ENCODE measurements at places on chromosomes 1 and 21.

DNA sequence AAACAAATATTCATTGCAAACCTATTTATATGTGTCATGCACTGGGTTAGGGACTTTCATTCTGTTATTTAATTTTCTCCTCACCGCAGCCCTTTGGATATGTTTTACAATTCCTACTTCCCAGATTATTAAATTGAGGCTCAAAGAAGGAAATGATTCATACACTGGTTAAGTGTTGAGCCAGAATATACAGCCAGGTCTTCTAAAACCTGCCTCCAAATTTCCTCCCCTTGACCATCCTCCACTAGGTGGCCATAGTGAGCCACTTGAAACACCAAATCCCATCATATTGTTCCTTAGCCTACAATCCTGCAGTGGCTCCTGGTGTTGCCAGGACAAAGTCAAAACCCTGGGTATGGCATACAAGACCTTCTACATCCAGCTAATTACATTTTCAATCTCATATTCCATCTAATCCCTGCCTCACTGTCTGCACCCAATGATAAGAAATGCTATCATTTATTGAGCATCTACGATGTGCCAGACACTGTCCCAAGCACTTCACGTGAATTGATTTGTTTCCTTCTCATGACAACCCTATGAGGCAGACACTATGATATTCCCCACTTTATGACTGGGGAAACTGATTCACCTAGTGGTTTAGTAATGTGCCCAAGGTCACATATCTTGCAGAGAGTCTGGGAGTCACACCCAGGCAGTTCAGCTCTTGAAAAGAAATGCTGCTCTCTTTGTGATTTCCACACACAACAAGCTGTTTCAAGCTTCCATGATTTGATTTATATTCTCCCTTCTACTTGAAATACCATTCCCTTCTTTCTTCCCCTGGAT, 23.6 kb upstream of the KIRREL1 start:
- DNase-seq, result peak; percentile 76

DNA sequence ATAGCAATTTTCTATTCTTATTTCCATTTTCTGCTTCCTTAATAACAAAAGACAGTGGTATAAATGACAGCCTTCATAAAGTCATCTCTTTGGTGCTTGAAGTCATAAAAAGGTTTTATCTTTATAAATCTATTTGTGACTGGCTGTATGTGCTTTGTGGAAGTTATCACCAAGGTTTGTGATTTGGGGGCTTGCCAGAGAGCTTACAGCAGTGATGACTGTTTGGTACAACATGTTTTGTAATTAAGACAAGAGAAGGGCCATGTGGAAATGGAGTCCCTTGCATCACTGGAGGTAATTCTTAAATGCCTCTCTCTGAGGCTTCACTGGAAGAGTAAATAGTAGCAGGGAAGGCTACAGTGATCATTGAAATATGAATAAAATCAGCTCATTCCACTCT, 2.7 kb downstream of the SLC35F3 start:
- DNase-seq, result no peak

- no peak for DNase-seq
Observed at GRCh38 chr1:172269084-172269483, 151.4 kb upstream of the C1orf105 start.

- DNase-seq, result no peak
Observed at GRCh38 chr21:45300786-45301520, 13.3 kb upstream of the POFUT2 start.

GRCh38 chr1:21861602-21862429, 49.8 kb downstream of the LDLRAD2 start:
- peak; percentile 85 for DNase-seq

DNA sequence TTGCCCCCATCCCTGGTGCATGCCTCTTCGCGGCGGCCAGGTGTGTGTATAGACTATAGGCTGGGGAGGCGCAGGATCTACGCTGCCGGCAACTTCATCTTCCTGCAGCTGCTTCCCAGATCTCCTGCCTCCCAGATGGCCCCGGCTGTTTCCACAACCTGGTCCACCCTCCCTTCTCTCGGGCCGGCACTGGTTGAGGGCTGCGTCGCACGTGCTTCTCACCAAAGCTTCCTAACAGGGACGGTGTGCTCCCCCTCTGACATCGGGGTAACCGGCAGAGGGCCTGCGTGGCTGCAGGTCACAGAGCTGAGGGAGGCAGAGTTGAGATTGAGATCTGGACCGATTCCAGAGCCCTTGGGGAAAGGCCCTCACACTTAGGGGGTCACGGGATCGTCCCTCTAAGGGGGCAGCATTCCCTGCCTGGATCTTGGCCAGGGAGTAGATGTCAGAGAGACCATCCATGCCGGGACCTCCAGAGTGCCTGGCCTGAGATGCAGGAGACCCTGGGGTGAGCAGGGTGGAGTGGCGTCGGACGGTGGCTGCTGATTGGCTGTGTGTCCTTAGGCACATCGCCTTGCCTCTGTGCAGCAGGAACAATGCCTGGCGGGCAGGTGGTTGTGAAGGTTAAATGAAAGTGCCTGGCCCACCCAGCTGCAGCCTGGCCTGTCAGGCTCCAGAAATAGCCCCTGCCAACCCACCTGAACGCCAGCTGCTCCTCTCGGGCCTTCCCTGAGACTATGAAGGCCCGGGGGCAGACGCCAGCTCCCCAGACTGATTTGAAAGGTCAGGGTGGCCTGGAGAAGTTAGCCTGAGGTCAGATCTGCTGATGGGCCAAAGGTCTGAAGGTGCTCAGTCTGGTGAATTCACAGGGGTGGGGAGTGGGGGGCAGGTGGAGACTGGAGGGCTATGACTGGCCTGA, 6.1 kb upstream of the MASP2 start:
- no peak for DNase-seq

DNA sequence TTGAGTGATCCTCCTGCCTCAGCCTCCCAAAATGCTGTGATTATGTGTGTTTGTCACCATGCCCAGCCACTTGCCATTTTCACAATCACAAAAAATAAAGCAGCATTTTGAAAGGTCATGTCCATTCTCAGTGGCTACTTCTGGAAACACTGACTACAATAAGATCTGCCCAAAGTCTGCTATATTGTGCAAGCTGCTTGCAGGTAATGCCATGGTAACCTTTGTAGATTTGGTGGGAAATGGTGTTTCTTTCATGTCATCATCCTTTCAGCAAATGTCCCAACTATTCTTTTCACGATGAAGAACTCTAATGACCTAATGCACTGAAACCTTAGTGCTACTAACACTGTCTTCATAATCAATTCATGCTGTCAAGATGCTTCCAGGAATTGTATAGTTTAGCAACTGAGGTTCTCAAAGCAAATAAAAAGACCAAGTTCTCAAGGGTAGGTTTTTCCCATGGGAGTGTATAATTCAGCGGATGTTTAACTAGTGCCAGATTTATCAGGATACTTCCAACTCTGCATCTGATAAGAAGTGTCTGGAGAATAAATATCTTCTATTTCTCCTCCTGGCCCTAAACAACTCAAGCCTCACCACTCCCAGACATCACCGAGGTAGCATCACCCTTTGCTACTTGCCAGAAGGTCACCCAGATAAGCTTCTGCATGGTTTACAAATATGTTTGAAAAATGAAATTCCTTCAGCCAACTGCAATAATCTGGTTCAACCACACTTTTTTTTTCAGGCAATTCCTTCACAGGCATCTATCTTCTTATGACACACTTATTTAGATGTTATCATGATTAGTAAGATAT, 132.0 kb upstream of the ZC3H11B start:
- peak; percentile 98 for DNase-seq

DNA sequence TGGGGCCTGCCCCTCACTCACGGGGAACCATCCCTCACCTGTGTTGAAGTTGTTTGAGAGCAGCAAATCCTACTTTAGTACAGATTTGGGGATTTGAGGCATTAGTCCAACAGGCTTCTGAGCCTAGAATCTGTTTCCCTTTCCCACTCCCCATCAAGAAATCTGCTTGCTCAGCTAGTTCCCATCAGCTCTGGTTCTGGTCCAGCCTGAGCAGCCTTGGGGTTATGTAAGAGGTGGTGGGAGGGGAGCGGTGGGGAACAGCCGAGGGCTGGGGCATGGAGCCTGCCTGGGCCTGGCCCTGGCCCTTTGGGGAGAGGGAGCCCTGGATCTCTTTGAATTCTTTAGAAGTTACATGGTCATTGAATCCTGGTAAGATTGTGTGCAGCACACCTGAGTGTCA, 4.1 kb downstream of the GSTM5 start:
- DNase-seq, result no peak

DNA sequence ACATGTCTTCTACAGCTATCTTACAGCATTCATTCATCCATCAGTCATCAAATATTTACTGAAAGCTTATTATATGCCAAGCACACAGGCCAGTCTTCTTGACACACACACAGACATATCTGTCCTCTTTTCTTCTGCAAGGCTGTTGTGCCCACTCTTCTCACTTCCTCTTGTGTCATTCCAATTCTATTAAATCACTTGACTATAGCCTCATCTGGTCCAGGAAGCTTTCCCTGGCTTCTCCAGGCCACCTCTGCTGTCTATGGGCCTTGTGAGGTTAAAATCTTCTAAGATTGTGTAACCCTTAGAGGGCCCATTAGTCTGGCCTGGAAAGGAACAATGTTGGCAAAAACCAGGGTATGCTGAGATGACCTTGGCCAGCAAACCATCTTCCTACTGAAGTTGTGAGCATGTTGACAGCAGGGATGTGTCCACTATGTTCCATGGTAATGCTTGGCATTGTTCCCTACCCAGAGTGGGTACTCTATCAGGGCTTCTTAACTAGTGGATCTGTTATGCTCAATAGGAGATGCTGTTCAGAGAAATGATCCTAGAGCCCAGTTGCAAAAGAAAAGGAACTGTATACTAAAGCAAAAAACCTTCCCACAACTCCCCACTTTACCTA, 5.3 kb downstream of the TRAF3IP3 start:
- DNase-seq, result no peak

GRCh38 chr1:178284058-178284457, 190.2 kb downstream of the RASAL2 start:
- DNase-seq, result no peak

DNA sequence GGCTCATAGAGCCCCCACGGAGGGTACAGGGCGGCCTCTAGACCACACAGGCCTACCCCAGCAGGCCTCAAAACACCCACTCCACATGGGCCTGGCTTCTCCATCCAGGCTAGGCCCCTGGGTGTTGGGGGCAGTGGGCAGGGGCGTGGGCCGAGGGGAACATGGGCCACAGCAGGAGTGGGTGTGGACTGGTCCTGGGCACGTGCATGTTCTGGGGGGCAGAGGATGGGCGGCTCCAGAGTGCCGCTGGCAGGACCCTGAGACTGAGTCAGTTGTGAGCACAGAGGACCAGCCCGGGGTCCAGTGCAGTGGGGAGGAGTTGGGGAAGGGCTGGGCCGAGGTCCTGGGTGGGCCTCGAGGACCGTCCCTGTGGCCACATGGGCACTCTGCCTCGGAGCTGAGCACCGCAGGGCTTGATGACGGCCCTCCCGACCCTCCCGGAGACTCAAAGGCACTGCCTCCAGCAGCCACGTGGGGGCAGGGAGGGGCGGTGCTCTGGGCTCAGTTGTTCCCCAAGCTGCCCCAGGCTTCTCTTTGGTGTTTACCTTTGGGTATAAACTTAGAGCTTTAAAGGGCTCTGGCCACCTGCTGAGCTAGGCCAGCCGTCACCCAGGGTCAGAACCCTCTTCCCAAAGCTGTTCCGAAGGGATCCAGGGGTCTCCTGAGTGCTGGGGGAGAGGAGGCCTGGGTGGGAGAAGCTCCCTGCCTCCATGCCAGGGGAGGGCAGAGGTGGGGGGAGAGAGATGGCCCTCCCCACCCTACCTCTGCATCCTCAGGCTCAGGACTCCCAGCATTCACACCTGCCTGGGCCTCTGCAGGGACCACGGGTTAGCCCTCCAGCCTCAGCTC, 79.9 kb downstream of the MORN1 start:
- peak; percentile 54 for DNase-seq

GRCh38 chr1:208997726-208998312, 585.7 kb upstream of the CAMK1G start:
- peak; percentile 5 for DNase-seq

GRCh38 chr1:36781098-36781497, 253.2 kb downstream of the GRIK3 start:
- DNase-seq, result no peak

DNA sequence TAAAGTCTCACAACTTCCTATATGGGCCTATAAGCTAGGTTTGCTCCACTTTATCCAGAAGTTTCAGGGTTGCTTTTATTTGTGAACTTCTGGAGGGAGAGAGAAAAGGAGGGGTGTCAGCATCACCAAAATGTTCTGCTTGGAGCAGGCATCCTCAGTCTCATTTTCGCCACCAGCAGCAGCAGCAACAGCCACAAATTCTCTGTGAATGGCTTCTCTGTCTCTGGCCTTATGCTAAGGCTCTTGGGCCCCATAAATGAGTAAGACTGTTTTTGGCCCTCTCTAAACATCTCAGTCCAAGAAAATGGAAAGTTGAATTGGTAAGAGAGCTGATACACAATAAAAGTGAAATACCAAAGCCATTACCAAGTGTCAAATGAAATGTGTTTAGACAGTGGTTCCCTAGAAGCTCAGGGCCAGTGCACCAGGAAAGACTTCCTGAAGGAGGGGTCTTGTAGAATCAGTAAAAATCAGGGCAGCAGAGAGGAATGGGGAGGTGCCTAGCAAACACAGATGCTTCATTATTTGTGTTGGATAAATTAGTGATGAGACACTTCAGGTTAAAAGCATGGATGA, 53.0 kb upstream of the SPATA6 start:
- no peak for DNase-seq

GRCh38 chr1:246569248-246570238, 3.3 kb downstream of the CNST start:
- no peak for DNase-seq

DNA sequence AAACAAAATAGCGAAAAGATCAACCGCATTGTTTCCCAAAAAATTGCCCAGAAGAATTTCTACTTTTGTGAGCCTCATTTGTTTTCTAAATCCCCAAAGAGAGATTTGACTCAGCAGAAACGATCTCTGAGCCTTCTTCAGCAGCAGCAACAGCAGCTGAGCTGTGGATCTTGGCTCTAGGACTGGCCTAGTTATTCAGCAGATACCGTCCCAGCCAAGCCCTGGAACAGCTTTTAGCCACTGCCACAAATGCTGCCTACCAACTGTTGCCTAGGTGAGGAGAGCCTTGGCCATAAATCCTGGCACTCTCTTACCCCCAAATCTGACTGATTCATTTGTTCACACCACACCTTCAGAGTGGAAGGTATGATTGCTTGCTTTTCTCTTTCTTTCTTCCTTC, 320.1 kb downstream of the TGFB2 start:
- DNase-seq, result peak; percentile 60

All from amniotic epithelial cell (primary cell).